ENCODE measurements at places on chromosomes 12 and 14.

GRCh38 chr12:103085541-103085940 lies 128.1 kb downstream of the ASCL1 start:
- DNase-seq, result no peak

- DNase-seq, result no peak
These were observed 21.7 kb downstream of the SNRNP35 start for GRCh38 chr12:123479442-123480180.

DNA sequence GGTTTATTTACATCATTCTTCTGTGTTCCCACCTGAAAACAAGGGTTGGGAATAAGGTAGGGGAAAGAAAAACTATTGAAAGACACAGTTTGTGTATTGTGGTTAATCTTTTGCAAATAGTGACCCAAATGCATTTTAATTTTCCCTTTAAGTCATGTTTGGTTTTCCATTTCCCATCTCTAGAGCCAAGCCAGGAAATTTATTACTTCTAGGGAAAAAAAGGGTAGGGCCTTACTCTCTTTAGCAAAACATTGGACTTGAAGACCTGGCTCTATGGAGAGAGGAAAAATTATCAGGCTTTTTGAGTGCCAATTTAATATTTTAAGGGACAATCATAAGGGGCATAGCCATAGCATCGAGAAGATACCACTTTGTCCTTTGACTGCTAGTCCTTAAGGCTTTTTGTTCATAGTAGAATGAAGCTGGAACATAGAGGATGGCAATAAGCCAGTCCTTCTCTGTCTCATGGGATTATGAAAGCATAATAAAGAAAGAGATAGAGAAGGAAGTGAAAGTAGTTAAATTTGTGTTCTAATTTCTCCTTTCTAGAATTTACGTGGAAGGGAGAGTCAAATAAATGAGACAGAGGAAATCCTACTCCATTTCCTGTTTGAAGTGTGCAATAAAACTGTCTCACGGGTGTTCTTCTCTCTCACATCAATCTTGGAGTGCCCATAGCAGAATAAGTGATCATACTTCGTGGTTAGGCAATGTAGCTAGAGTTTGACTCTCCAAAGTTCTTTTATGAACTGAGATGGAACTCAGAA lies 50.9 kb upstream of the PPFIA2 start:
- no peak for DNase-seq

GRCh38 chr12:121188227-121188626 lies 21.7 kb upstream of the P2RX4 start:
- DNase-seq, result no peak

DNA sequence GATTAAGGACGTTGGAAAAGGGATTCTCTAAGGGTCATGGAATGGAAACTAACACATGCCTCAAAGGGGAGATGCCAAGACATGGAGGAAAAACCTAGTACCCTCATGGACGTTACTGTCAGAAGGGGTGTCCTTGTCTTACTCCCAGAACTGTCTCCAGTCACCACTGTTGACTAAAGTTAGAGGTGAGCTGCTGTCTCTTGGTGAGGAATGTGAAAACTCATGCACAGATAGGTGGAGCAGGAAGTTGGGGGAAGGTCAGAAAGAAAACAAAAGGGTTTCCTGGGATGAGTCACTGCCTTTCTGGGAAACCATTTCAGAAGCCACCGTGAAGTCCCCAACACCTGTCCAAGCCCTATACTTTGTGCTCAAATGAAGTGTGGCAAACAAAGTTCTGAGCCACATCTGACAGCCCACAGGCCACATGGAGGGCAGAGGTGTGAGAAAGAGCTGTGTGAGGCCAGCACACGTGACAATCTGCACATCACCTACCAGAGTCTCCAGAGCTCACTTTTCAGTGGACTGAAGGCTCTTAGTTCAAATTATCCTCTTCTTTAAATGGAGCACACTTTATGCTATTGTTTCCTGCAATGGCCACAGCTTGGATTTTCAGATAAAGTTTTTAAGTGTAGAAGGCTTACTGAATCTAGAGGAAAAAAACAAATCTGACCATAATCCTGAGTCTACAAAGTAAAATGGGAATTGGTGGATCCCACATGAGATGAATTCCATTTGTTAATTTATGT lies 92.9 kb upstream of the EGLN3 start:
- DNase-seq, result no peak

DNA sequence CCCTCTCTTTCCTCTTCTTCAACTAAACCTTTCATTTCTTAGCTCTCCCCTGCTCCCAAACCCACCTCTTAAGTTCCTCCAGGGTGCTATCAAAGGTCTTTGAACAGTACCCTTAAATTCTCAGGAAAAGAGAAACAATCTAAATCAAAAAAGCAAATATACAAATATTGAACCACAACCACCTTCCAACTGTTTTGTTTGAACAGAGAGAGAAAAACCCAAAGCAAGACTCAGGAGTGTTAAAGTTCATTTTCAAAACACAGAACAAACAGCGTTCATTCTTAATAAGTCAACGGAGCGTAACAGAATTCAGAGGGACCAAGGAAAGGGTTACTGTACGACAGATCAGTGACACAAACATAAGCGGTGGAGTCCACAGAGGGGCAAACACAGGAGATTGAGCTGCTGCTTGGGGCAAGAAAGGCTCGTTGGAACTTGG lies 73.3 kb downstream of the NDUFA12 start:
- no peak for DNase-seq

DNA sequence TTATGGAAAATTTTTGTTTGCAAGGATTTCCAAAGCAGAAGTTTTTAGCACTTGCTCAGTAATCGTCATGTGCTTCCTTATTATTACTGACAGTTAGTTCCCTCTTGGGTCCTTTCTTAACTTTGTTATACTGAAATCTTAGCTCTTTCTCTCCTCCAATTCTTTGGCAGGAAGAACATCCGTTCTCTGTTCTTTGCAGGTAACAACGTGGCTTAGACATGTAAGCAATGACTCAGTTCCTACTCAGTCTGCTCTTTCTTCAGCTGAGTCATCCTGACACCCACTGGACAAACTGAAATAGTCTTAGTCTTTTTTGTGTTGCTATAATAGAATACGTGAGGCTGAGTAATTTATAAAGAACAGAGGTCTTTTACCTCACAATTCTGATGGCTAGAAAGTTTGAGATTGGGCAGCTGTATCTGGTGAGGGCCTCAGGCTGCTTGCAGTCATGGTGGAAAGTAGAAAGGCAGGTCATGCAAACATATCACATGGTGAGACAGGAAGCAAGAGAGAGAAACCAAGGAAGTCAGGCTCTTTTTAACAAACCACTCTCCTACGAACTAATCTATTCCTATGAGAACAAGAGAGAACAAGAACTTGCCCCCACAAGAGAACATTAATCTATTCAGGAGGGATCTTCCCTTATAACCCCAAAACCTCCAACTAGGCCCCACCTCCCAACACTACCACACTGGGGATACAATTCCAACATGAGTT lies 49.2 kb downstream of the TESPA1 start:
- DNase-seq, result peak; percentile 40

DNA sequence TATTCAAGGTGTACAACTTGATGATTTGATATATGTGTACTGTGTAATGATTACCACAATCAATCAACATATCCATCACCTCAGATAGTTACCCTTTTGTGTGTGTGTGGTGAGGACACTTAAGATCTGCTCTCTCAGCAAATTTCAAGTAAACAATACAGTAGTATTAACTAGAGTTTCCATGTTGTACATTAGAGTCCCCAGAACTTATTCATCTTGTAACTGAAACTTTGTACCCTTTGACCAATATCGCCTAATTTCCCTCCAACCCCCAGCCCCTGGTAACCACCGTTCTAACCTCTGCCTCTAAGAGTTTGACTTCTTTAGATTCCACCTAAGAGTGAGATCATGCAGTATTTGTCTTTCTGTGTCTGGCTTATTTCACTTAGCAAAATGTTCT lies 12.1 kb downstream of the ADCK1 start:
- DNase-seq, result no peak

- no peak for DNase-seq
These were observed 142.0 kb upstream of the PZP start for GRCh38 chr12:9349888-9350885.

GRCh38 chr14:90204516-90204915 lies 51.8 kb upstream of the PSMC1 start:
- no peak for DNase-seq

- DNase-seq, result no peak
These were observed 21.5 kb downstream of the EFCAB11 start for GRCh38 chr14:89933002-89933401.
